ENCODE measurements at places on chromosomes 6 and 20.

DNA sequence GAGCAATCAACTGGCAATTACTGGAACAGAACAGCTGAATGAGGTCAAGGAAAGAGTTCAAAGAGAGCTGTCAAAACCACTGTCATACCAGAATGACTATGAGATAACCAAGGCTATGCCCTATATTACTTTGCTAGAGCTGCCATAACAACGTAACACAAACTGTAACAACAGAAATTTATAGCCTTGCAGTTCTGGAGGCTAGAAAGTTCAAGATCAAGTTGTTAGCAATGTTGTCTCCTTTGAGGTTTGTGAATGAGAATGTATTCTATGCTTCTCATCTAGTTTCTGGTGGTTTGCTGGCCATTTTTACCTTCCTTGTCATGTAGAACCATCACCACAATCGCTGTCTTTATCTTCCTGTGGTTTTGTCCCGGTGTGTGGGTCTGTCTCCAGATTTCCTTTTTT is 1323.0 kb upstream of the GJE1 start:
- no peak for DNase-seq

- no peak for DNase-seq
These were observed 511 bp upstream of the CLIC1 start for GRCh38 chr6:31736768-31737314.

DNA sequence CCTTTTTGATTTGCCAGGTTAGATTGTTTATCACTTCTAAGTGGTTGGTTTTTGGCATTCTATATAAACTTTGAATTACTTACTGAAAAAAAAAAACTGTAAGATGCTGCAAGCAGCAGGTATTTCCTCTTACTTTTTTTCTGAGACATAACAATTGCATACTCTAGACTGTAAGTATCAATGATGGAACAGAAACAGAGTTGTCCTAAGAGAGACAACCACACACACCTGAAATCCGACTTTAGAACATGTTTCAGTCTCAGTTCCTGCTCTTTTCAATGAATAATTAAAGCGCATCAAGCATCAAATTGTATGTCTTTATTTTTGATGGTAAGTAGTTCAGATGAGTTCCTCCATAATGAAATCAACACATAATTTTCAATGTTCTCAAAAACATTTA is 105.3 kb upstream of the KHDRBS2 start:
- no peak for DNase-seq

GRCh38 chr20:50496773-50497385 is 13.3 kb upstream of the PTPN1 start:
- DNase-seq, result no peak

DNA sequence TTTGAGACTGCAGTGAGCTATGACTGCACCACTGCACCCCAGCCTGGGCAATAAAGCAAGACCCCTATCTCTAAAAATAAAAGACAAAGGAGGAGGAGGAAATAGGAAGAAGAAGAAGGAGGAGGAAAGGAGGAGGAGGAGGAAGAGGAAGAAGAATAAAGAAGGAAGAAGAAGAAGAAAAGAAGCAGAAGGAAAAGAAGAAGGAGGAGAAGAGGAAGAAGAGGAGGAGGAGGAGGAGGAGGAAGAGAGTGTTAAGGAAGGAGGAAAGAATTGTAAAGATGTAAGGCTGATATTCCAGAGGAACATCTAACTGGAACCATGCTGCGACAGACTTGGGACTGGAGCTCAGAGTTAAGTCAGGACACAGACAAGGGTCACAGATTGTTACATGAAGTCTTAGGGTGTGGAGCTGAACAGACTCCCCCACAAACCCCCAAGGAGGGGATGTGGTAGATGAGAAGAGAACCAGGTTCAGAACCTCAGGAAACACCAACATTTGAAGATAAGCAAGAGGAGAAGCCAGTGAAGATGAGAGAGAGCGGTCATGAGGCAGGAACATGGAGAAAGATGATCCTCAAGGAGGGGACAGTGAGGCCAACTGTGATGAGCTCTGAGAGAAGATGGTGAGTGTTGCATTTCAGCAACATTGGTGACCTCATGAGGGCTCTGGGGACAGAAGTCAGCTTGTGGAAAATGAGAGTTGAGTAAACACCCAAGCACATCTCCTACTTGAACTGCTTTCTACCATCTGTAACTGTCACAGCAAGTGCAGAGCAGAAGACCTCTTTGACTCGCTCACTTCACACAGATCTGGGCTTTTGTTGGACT is 118.2 kb downstream of the CD164 start:
- no peak for DNase-seq

DNA sequence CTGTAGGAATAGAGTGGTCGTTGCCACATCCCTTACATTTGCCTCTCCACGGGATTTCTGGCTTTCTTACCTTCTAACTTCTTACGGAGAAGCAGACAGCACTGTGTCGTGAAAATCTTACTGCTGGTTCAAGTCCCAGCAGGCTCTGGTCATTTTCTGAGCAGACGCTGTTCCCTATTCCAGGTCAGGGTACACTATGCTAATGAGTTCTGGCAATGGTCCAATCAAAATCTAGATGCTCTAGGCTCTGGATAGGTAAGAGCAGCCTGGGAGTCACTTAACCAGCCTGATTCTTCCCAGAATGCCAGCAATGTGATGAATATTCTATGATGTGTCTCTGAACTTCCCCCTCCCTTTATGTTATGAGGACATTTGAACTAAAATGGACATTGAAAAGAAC is at the start of gene GCM1:
Gene GCM1, minus strand, starts transcription at position 158 of the 400 bp plus-strand sequence. CDS start 3,209 bp downstream, outside the sequence.
- DNase-seq, result no peak

DNA sequence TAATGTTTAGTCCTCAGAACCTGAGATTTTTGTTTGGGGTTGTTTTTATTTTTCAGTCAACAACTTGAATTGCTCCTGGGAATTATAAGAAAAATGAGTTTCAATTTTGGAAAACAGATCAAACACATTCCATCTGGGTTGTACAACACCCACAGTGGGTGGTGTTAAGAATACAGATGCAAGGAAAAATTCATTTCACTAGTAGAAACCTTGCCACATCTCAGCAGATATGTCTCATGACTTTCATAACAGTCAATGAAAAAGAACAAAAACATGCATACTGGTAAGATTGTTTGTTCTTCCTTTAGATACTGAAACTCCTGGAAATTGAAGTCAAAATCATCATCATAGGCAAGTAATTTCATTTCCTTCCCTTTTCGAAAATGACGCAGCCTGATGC is 78.9 kb downstream of the MOXD1 start:
- DNase-seq, result no peak

- no peak for DNase-seq
These were observed 31.8 kb downstream of the RNF146 start for GRCh38 chr6:127298475-127298874.

- DNase-seq, result no peak
These were observed 1.6 kb downstream of the TRIM27 start for GRCh38 chr6:28922004-28922820.

DNA sequence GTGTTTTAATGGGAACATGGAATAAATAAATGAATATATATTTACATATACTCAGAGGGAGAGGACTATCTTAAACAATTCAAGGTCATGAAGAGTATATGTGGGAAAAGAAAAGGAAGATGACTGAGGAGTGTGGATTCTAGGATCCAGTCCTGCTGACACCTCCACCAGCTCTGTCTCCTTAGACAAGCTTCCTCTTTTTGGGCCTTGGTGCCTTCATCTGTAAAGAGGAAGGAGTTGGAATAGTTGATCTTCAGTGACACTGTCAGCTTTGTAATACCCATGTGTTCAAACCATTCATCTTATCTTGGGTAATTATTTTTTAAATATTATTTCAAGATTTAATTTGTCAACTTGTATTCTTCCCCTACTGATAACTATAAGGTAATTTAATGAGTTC is 338.0 kb downstream of the ADGRB3 start:
- DNase-seq, result no peak

GRCh38 chr6:140044626-140045025 is 670.2 kb upstream of the CITED2 start:
- DNase-seq, result no peak

DNA sequence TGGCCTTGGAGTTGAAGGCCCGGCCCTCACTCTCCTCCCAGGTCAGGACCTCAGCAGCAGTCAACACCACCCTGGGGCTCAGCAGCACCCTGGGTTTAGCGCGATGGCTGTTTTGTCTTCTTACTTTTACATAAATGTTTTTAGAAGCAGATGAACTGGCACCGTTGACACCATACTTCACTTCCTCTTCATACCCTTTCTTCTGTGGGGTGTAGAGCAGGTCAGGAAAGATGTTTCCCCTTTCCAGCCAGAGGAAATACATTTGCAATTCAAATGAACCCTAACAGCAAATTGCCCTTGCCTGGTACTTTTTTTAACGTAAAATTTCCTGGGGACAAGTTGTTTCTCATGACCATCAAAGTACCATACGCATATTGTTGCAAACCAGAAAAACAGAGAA is 54.7 kb upstream of the SNX9 start:
- no peak for DNase-seq

GRCh38 chr20:62567246-62568044 is 74.9 kb upstream of the SLCO4A1 start:
- no peak for DNase-seq

- no peak for DNase-seq
These were observed 66.9 kb downstream of the PHACTR2 start for GRCh38 chr6:143744551-143745165.

- DNase-seq, result no peak
These were observed 504 bp downstream of the SNTA1 start for GRCh38 chr20:33443006-33443511.

DNA sequence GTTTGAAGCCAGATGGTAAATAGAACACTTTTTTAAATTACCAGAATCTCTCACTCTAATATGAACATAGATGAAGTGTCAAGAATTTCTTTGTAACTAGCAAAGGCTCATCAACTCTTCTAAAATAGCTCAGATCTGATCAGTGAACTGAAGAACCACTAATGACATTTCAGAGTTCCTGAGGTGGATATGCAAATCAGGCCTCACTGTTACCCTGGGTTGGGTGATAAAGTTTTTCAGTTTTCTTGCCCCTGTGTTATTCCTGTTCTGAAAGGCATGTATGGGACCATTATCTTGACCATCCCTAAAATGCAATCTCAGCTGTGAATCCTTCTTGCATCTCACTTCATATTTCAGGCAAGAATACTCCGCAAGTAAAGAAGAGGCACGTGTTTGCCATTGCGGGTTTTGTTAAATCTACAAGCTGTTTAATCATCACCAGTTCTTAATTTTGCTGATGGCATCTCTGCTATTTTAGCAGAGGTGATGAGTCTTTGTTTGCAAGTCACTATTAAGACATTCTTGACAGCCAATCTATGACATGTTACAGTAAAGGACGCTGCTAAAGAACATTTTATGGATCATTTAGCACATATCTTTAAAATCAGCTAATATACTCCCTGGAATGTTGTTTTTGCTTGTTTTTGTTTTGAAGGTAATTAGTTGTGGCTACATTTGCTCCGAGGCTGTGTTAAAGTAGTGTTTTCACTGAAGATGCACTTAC is 47.9 kb downstream of the KHDC1L start:
- no peak for DNase-seq

DNA sequence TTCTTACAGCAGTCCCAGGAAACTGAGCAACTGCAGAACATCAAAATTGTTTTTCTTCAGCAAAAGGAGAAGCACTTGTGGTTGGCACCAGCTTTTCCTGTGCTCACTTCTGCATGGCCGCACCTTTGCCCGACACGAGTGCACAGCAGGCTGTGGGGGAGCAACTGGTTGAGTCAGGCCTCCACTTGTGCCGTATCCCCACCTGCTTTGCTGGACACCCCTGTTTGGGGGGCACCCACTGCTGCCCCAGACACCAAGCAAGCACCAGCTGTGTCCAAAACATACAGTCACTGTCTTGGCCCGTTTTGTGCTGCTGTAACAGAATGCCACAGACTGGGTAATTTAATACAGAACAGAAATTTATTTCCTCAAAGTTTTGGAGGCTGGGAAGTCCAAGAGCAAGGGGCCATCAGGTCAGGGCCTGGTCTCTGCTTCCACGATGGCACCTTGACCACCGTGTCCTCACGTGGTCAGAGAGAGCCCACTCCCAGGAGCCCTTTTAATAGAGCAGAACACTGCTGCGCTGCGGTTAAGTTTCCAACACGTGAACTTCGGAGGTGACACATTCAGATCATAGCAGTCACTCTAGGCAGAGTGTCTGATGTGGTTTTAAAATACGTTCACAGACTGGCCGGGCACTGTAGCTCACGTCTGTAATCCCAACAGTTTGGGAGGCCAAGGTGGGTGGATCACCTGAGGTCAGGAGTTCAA is 8.7 kb upstream of the GMEB2 start:
- DNase-seq, result no peak

- no peak for DNase-seq
These were observed 24.4 kb downstream of the SIRPD start for GRCh38 chr20:1533059-1533458.

GRCh38 chr20:63940071-63940471 is 16.1 kb downstream of the UCKL1 start:
- DNase-seq, result no peak

DNA sequence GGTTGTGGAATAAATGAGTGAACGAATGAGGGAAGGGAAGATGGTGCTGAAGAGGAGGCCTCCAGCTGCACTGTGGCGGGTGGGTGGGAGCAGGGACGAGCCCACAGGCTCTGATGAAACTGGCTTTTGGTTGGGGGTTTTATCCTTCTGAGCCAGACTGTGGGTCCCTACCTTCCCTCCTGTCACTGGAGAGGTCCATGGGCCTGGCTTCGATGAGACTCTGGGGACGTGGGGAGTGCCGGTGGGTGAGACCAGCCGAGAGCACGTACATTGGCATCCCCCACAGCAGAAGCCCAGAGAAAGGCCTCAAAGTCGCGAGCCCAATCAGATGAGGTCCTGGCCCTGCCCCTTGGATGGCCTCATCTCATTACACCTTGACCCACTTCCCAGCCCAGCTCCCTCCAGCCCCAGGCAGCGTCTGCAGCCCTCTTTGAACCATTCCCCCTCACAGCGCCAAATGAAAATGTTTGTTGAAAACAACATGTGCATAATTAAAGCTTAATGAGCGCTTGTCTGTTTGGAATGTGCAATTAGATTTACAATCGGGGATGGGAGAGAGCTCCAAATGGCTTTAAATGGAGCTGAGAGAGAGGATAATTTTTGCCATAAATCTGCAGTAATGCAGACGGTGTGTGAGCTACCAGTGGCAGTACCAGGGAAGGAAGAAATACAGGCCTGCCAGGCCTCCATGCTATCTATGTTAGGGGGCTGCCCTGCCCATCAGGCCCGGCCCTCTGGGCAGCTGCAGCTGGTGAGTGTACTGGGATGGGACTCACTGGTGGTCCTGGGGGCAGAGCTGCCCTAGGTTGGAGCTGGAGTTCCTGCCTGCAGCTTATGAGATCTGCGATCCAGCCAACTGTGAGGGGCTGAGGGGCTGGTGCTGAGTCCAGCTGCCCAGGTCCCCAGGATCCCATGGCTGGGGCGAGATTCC is 47.2 kb downstream of the TOX2 start:
- no peak for DNase-seq

DNA sequence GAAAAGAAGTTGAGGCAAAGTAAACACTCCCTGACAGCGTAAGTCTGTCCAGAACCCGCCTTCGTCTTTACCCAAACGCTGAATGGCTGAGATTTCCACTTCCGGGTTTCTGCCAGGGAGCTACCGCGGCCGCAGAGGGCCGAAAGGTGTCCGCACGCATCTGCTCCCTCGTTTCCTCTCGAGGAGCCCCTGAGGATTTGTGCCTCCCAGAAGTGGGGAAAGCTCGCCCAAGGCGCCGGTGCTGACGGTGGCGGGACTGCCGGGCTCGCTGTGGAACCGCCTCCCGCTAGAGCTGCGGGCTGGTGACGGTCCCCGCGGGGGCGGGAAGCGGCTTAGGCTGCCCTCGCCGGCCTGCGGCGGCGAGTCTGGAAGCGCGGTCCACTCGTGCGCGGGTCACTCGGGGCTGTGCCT is 1760.2 kb upstream of the DEFB115 start:
- DNase-seq, result no peak

- no peak for DNase-seq
These were observed 10.0 kb upstream of the PRDM1 start for GRCh38 chr6:106076139-106076538.

All from cortex of kidney (tissue), 1 donor.